ENCODE measurements at places on chromosomes 7 and 10.

DNA sequence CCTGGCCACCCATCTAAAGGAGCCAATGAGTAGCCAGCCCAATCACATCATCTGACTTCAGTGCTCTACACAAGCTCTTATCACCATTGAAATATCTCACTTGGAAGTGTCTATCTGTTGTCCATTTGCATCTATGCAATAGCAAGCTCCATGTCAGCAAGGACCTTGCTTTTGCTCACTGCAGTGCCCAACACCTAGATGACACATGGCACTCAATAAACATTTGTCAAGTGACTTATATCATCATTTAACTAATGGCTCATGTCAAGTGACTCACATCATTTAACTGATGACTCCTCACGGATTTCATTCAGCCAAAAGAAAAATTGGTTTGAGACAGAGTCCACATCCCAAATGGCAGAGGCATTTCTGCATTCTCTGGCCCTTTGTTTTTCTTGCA lies 92.9 kb upstream of the ADAM12 start:
- DNase-seq: no peak

DNA sequence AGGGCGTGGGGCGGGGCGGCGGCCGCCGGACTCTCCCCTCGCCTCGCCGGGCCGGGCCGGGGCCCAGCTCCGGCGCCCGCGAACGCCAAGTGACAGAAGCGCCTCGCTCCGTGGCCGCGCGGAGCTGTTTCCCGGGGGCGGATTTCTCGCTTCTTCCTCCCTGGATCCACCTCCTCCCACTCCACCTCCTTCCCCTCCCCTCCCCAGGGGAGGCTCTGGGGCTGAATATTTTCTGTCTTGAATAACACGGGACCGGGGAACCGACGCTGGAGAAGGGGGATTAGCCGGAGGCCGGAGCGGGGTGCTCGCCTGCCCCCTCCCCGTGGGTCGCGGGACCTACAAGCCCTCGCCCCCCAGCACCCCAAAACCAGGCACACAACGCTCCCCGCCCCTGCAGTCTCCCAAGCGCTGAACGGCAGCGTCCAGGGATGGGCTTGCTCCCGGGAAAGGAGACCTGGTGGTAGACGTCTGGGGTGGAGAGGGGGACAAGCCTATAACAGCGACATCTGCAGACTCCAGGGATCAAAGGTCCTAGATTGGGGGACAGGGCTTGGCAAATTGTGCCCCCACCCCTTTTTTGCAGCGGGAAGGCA lies at the start of gene ARHGAP21:
Gene ARHGAP21, minus strand, starts transcription at position 100 of the 593 bp plus-strand sequence. CDS start 1,988 bp downstream, outside the sequence.
- no peak for DNase-seq

GRCh38 chr10:43048301-43049051 lies 28.4 kb upstream of the RET start:
- DNase-seq: no peak

- DNase-seq: no peak
Measured at GRCh38 chr10:85786401-85786899, 580.1 kb downstream of the GRID1 start.
